ENCODE measurements at places on chromosomes 11 and 22. TPM values are rescaled to one million over a fixed set of nuclear protein-coding genes. Genes with fewer than 3 reads are reported as not detected.
A peak's percentile ranks its signal among the peaks of the same experiment; 100 is the strongest.

- no peak for DNase-seq
Measured at GRCh38 chr11:103499710-103500340, 390.6 kb downstream of the DYNC2H1 start.

- peak; percentile 88 for DNase-seq
Measured at GRCh38 chr11:66842896-66843775, at the start of gene RCE1. RCE1 (plus strand) TSS chr11:66843441; CDS start chr11:66843456, 15 bp downstream.

DNA sequence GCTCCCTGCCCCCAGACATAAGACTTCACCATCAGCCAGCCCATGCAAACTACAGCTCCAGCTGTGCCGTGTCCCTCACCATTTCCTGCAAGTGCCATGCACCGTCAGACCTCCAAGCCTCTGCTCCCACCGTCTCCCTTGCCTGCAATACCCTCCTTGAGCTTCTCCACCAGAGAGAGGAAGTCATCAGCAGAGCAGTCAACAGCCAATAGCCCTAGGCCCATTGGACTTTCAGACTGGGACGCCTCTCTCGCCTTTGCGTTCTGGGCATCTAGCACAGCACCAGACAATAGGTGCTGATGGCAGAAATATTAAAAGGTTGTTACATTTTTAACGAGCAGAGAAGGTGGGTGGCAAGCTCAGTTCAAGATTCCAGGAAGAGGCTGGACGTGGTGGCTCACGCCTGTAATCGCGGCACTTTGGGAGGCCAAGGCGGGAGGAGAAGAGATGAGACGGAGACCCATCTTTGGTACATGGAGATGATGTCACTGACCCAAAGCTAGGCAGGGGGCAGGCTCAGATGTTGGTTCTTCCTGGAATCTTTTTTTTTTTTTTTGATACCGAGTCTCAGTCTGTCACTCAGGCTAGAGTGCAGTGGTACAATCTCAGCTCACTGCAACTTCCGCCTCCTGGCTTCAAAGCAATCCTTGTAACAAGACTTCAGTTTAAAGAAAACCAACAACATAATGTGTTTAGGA, 31.9 kb downstream of the SCGB1A1 start:
- DNase-seq: no peak

Gene TSPAN32
- total RNA-seq: 93.2 TPM

Gene CERK
- total RNA-seq: 174 TPM

Gene C1QTNF6
- 11.8 TPM for total RNA-seq

Gene C22orf31
- total RNA-seq: not detected

Data from T-helper 17 cell (primary cell).